ENCODE measurements at places on chromosomes 12 and 14. TPM values are rescaled to one million over a fixed set of nuclear protein-coding genes. Genes with fewer than 3 reads are reported as not detected.

RIN3 gene
- total RNA-seq, result 1.8 TPM

DNA sequence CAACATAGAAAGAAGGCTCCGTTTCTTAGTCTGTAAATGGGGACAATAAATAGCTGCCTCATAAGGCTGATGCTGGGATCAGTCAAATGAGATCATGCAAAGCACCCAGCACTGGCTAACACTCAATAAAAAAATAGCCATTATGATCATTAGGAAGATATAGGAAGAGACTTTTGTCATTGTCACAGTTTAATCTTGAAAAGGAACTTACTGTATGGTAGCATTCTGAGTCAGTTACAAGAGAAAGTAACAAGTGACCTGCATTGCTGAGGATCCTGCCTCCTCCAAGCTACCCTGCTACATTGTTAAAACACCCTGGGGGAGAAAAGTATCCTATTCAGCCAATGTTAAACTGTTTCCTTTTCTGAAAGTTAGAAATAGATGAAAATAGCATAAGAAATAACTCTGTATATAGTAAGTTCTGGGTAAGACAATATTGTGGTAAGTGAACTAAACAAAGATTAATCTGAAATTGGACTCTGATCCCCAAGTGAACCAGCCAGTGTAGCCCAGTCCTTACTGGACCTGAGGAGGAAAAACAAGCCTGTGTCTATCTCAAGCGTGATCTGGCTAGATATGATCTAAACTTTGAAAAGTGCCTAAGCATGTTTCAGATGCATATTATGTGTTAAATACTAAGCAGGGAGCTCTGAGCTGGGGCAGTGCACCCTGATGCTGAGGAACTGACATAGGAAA is 3.6 kb upstream of the NUDT4 start:
- DNase-seq, result no peak

DNA sequence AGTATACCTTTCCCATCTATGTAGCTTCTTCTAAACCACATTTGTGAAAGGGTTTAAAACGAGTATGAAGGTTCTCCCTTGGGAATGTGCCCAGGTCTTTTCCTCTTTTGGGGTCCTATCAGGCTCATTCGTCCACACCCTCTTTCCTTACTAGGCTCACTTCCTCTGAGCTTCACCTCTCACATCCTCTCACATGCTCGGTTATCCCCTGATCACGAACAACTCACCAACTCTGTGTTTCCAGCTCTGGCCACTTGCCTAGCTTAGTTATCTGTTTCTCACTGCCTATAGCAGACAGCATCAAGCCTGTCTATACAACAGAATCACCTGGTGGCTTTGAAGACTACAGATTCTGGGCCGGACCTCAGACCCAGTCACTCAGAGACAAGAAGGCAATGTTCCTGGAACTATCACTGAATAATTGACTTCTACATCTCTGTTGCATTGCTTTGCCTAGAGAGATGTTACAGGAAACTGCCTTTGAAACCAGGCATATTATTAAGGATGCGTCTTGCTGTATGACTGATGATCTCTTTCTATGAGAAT is 158.2 kb downstream of the FOXN3 start:
- no peak for DNase-seq

GRCh38 chr14:95102680-95103044 is 54.7 kb downstream of the DICER1 start:
- DNase-seq, result no peak

DNA sequence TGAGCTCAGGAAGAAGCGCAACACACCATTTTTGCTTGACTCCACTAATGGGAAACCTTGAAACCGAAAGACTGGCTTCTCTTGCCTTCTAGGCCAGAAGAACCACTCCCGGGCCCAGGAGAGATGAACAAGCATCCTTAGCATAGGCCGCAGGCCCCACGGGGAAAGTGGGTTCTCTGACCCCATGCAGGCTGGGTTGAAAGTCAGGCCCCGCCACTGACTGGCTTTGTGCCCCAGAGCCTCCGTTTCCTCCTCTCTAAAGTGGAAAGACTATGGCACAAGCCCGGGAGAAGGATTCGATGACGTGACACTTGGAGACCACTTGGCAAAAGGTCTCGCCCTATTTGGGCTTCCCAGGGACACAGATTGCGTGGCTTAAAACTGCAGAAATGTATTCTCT is 9.9 kb upstream of the FZD10 start:
- DNase-seq, result no peak

SAMD15 gene
- 2.8 TPM for total RNA-seq

DNA sequence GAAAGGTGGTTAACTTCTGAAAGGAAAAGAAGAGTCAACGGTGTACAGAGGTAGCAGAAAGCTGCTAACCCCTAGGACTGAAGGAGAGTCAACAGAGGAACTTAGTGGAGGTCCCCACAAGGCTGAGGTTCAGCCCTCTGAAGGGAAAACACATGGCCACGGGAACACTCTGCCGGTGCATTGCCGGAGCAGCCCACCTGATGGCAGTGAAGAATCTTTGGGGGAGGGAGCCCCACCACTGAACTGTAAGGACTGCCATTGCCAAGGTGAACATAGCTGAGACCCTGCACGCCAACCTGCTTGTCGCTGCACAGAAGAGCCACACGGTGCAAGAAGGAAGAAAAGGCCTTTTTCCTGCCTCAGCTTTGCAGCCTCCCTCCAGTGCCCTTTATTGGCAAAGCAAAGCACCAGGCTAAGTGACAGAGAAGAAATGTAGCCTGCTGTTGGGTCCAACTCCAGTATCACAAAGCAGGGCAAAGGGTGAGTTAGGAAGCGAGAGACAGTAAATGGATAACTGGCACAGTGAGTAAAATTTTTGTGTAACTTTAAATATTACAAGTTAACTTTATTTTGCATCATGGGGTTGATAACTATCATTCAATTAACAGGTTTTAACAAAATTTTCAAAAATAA is 76.9 kb downstream of the LIN52 start:
- DNase-seq, result no peak

GRCh38 chr14:96400495-96400894 is 8.6 kb downstream of the AK7 start:
- no peak for DNase-seq

DNA sequence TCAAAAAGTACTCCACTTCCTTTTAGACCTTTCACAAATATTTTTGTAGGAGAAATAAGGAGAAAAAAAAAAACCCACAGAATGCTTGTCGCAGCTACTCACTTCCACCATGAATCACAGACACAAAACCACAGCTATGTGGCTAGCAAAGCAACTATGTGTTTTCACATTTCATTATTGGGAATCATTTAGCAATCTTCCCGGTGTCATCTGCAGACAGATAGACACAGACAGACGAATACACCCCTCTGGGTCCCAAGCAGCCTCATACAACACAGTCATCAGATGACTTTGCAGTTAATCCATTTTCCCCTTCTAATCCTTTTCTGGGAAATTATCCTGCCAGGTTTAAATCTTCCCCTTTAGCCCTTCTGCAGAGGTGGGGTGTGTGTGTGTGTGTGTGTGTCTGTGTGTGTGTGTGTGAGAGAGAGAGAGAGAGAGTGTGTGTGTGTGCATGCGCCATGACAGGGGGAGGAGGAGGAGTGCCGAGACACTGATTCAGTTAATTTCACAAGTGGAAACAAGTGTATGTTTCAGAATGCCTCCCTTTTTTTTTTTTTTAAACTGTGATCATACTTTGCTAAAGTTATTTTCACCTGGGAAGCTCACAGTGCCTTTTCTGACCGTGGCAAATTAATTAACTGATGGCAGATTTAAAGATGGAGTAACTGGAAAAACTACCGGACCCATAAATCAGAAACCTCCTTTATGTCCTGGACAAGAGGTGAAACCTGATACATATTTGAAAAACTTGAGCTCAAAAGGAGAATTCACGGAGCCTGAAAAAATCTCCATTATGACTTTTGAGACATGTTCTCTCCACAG is 39.9 kb downstream of the LTBP2 start:
- peak; percentile 98 for DNase-seq

GRCh38 chr12:116717466-116718437 is 20.1 kb downstream of the SPRING1 start:
- peak; percentile 74 for DNase-seq

KRT86 gene
- total RNA-seq, result not detected

GRCh38 chr12:109818253-109818652 is 14.9 kb downstream of the TRPV4 start:
- DNase-seq, result no peak

DNA sequence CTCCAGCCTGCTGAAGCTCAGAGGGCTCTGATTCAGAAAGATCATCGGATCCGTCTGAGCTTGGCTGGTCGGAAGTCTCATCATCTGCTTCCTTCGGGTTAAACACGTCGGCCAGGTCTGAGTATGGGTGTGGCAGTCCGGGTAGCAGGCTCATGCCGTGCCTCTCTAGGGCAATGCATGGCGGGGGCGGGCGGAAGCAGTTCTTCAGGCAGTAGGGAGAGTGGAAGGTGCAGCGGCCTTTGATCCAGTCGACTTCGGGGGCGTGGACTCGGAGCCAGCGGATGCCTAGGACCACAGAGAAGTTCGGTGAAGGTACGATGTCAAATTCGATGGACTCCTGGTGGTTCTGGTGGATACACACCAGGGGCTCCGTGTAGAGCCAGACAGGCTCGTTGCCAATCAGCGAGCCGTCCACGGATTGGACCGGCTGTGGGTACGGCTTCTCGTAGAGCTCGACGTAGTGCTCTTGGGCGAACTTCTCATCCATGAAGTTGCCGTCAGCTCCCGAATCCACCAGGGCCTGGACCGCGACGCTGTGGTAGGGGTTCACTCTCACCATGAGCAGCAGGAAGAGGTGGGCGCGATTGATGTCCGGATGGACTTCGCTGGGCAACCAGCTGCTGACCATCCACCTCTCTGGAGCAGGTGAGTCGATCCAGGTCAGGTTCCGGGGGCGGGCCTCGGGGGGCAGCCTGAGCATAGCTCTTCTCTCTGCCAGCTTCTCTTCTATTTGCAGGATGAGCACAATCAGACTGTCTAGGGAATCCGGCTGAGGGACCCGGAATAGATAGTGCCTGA is 20.3 kb downstream of the RTL1 start:
- DNase-seq, result no peak

- DNase-seq, result peak; percentile 93
Observed at GRCh38 chr12:80580254-80580653, 127.2 kb upstream of the MYF6 start.
